Nasal cavity respiratory epithelium epithelial cell of viscerocranial mucosa (primary cell): ENCODE measurements at places on chromosomes 5 and 9. TPM values are rescaled to one million over a fixed set of nuclear protein-coding genes. Genes with fewer than 3 reads are reported as not detected.

C7 gene
- total RNA-seq: 0.14 TPM in 1 of 2 replicates, not detected in the other

UGT3A2 gene
- not detected in 2 replicates for total RNA-seq

CRHBP gene
- total RNA-seq: not detected in 2 replicates

MCIDAS gene
- 0.07 TPM in 1 of 2 replicates, not detected in the other for total RNA-seq

OCLN gene
- 67.5 and 148 TPM in 2 replicates for total RNA-seq

EDIL3 gene
- 0.68 and 2.6 TPM in 2 replicates for total RNA-seq

LCNL1 gene
- total RNA-seq: not detected in 2 replicates

PCA3 gene
- not detected in 2 replicates for total RNA-seq

DDX46 gene
- 13.3 and 27.1 TPM in 2 replicates for total RNA-seq

PGM5 gene
- 0.07 TPM in 1 of 2 replicates, not detected in the other for total RNA-seq

CXCL14 gene
- 0.34 and 6.5 TPM in 2 replicates for total RNA-seq

SARDH gene
- 1.00 TPM in 1 of 2 replicates, not detected in the other for total RNA-seq

CD180 gene
- total RNA-seq: not detected in 2 replicates

FLT4 gene
- total RNA-seq: under 0.01 TPM in 1 of 2 replicates, not detected in the other

KLF9 gene
- total RNA-seq: 33.8 and 58.0 TPM in 2 replicates

AFAP1L1 gene
- total RNA-seq: 17.2 and 46.1 TPM in 2 replicates

ECPAS gene
- total RNA-seq: 140 and 189 TPM in 2 replicates

ZMYND19 gene
- total RNA-seq: 27.5 and 40.3 TPM in 2 replicates

CREB3 gene
- 39.5 and 50.9 TPM in 2 replicates for total RNA-seq

OBP2B gene
- not detected in 2 replicates for total RNA-seq

ADGRD2 gene
- total RNA-seq: 0.07 and 0.34 TPM in 2 replicates

ANKRD33B gene
- total RNA-seq: 0.34 and 0.43 TPM in 2 replicates

SPINK1 gene
- 0.78 and 1.0 TPM in 2 replicates for total RNA-seq

RALGDS gene
- total RNA-seq: 15.4 and 35.7 TPM in 2 replicates

FOXD4L4 gene
- total RNA-seq: 0.34 and 0.43 TPM in 2 replicates

ECSCR gene
- total RNA-seq: not detected in 2 replicates

SLC34A1 gene
- 0.14 TPM in 1 of 2 replicates, not detected in the other for total RNA-seq
